ENCODE measurements at places on chromosomes 5 and 9.

- no peak for DNase-seq
Observed at GRCh38 chr9:78030553-78031443, 813 bp downstream of the GNAQ start.

GRCh38 chr5:15387931-15388524 lies 112.0 kb upstream of the FBXL7 start:
- DNase-seq: no peak

DNA sequence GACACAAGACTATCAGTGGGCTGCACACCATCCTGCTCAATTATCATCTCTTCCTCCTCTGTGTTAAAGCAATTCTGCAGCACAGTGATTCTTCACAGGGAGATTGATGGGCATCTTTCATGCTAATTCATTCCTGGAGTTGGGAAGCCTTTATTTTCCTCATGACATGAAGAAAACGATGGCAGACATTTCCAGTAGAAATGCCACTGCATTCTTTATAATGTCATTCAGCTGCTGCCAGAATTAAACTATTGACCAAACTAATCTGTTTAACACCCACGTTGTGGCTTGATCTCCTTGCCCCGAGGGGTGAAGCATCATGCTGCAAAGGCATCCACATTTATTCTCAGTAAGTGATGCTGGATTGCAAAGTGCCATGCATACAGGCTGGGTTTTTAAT lies 273.0 kb downstream of the SPOCK1 start:
- DNase-seq: no peak

GRCh38 chr5:179171816-179172745 lies 111.9 kb downstream of the ZNF354C start:
- no peak for DNase-seq

DNA sequence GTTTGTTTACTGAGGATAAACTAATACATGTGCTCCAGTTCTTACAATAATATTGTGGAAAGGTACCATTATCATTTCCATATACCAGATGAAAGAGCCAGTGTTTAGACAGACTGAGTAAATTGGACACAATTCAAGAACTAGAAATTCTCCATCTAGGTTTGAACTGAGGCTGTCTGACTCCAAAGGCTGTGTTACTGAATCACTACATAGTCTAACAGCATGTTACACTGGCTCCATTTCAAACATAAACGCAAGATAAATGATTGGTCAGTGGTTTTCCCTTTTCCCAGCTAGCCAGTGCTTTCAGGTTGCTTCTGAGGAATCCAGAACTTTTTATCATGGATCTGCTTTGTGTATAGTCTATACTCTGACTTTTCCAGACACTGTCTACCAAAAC lies 8.1 kb downstream of the SPDL1 start:
- DNase-seq: no peak

GRCh38 chr9:19156805-19157204 lies 29.5 kb upstream of the PLIN2 start:
- DNase-seq: no peak

GRCh38 chr5:18236386-18236785 lies 602.1 kb downstream of the TAF11L14 start:
- no peak for DNase-seq

GRCh38 chr9:18040327-18040726 lies 433.6 kb upstream of the ADAMTSL1 start:
- no peak for DNase-seq

GRCh38 chr9:77909306-77909705 lies 122.3 kb downstream of the GNAQ start:
- no peak for DNase-seq

GRCh38 chr9:37382982-37383357 lies 39.5 kb upstream of the GRHPR start:
- DNase-seq: no peak

DNA sequence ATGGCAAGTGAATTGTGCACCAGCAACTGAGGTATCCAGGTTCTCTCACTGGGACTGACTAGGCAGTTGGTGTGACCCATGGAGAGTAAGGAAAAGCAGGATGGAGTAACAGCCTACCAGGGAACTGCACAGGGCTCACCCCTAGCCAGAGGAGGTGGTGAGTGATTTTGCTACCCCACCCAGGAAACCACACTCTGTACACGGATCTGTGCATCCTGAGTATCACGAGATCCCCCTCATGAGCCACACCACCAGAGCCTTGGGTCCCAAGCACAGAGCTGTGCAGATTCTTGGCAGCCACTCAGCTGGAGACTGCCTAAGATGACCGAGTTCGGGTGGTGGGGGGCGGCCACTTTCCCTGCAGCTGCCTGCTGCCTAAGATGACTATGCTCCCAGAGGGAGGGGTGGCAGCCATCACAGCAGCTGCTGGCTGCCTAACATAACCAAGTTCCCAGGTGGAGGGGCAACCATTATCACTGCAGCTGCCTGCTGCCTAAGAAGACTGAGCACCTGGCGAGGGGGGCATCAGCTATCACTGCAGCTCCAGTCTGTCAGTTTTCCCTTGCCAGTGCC lies 48.4 kb upstream of the EFNA5 start:
- no peak for DNase-seq

- DNase-seq: no peak
Observed at GRCh38 chr9:118128313-118128712, 424.1 kb downstream of the TLR4 start.

- DNase-seq: peak; percentile 40
Observed at GRCh38 chr5:151155775-151156506, 1.6 kb downstream of the ANXA6 start.

DNA sequence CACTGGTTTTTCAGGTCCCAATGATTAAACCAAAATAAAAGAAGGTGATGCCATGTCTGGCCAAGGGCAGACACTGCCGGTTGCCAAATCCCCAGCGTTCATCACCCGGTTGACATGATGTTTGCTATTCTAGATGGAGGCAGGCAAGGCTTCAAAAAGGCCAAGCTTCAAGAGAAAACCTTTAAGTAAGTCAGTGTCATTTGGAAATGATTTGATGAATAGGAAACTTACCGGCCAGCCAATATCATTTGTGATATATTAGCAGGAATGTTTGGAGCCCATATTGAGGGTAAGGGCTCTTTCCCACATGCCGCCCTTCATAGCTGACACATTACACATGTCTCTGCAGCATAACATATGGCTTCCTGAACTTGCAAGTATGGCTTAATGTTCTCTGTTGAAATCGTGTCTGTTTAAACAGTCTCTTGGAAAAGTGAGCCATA lies 89.5 kb upstream of the TTC23L start:
- DNase-seq: no peak

DNA sequence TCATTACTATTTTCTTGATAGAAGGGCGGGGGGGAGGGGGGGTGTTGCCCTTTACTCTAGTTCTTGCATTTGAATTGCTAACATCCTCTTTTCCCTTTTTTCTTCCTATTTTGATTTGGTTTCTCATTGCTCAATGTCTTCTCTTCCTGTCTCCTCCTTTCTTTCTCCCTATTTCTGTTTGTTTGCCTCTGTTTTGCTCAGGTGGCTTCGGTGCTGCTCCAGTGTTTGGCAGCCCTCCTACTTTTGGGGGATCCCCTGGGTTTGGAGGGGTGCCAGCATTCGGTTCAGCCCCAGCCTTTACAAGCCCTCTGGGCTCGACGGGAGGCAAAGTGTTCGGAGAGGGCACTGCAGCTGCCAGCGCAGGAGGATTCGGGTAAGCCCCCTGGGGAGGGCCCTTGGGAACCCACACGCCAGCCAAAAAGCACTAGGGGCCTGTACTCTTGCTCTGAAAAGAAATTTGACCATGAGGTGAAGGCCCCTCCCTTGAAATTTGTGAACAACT lies 48.3 kb downstream of the FAM78A start:
- DNase-seq: no peak

- DNase-seq: no peak
Observed at GRCh38 chr5:149490599-149491485, 60.4 kb downstream of the CSNK1A1 start.

DNA sequence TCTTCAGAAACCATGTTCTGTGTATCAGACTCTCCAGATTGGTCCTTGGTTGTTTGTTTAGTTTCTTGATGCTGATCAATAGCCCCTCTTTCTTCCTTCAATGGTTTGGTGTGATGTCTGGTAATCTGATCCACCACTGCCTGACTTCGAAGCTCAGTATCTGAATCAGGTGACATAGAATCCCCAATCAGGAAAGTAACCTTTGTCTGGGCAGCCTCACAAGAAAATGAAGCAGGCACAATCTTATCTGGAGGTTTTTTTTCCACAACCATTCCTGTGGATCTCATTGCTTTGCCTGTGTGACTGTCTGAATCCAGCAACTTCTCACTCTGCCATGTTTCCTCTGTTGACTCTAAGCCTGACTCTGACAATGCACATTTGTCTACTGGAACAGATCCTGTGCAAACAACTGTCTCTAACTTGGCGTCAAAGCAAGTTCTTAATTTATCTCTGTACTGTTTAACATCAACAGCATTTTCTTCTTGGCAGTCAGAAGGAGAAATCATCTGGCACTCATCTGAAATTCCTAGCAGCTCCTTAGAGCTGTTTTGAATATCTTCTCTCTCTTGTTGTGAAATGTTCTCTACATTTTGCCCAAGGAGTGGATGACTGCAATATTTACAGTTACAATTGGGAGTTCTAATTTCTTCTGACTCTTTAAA lies 37.1 kb upstream of the RAPGEF6 start:
- DNase-seq: no peak

DNA sequence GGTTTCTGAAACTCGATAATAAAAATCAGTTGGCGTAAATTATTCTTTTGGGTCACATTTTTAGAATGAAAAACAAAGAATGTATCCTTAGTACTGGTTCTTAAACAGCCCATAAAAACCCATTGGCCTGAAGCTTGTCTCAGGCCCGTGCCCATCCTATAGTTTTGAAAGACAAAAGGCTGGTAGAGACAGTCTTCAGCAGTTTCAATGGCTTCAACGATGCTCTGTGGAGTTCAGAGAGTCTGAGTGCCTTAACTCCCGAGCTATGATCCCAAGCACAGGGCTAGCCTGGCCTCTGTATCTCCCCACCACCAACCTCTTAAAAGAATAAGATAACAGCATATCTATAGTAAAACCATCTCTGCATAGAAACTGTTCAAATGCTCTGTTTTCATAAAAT lies 595.0 kb downstream of the CDH12 start:
- DNase-seq: no peak

DNA sequence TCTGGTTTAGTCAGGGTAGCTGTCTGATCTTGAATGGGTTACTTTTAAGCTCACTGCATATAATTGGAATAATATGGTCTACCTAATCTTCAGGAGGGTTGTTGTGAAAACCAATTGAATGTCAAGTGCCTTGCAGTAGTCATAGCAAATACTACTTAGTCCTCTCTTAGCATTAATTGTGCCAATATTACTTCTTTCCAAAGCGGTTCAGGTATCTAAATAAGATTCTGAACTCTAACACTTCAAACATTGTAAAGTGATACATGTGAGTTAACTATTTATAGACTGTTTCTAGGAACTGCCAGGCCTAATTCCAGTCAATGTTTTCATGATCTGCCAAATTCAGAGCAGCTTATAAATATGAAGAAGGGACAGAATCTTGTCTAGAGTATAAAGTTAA lies 140.2 kb downstream of the SH3GL2 start:
- DNase-seq: no peak

DNA sequence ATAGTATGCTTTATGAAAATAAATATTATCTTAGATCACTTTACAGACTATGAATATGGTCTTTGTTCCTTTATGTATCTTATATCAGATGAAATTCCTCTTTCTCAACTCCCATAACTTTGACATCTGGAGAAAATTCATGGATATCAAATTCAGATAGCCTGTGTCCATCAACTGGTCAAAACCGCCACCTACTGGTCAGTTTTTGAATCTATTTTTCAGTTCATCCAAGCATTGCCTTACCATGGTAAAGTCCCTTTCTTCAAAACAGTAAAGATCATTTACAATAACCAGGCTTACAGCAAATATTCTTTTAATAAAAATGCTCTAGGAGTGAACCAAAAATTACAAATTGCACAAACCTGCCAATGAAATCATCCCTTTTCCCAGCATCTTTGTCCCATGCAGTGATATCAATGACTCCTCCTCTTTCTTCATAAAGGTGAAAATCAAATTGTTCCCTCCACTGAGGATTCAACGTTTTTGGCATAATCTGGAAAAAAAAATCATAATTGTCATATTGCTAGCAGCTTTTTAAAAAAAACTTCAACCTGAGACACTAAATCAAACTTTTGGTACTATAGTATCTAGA lies 290.5 kb downstream of the SLF1 start:
- DNase-seq: no peak

DNA sequence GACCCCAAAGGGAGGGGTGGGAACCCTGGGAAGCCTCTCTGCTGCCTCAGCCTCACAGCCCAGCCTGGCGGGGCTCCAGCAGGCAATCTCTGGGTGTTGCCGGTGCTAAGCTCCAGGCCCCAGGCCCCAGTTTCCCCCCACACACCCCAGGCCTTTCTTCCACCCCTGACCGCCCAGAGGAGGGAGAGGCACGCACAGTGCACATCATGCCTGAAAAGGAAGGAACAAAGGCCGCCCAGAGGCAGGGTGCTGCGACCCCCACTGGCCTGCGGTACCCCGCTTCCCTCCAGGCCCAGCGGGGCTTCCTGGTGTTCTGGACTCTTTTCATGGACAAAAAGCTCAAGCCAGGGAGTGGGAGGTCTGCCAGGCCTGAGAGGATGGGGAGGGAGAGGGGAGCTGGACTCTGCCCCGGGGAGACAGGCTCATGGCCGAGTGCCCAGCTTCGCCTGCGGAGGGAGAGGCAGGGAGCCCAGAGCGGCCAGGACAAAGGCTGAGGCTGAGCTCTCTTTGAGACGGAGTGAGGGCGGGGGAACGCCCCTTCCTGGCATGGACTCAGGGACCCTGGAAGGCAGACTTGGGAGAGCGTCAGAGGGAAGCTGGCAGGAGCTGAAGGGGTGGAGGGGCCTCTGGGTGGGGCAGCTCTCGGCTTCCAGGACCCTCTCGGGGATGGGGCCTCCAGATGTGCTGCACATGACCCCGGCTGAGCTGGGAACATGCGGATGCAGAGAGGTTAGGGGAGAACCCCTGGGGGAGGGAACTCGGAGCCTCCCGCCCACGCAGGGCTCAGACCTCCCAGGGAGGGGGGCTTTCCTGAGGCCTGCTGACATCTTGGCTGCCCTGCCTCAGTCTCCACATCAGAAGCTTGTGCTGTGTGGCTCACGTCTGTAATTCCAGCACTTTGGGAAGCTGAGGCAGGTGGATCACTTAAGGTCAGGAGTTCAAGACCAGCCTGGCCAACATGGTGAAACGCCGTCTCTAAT lies 1.8 kb upstream of the ENTPD2 start:
- no peak for DNase-seq

DNA sequence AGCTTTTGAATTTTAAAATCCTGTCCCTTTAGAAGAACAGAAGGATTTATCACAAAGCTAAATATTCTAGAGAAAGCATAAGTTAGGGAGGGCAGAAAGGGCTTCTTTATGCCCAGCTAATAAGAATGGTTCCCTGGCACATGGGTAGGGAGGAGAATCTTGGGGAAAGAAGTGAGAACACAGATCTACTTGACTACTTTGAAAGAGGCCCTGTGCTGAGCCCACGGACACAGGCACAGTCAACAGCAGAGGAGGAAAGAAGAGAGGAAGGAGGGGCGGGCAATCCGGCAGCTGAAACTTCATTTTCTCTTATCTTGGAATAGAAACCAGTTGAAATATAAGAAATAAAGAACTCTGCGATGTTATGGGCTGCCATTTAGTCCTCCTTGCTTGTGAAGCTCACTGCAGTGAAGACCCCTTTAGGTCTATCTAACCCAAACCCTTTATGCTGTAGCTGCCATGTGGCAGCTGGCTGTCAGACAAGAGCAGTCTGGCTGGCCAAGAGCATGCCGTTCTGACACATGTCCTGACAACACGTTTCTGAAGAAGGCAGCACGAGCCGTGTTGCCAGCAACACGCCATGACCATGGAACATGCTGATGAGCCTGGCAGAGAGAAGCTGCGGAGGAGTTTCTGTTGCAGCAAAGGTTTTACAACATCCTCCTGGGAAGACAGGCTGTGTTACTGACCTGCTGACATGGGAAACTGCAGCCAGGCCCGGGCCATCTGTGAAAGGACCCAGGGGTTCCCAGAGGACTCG lies 34.2 kb downstream of the ABLIM3 start:
- no peak for DNase-seq
